ENCODE measurements at places on chromosomes 16 and 17.
A peak's percentile ranks its signal among the peaks of the same experiment; 100 is the strongest.

DNA sequence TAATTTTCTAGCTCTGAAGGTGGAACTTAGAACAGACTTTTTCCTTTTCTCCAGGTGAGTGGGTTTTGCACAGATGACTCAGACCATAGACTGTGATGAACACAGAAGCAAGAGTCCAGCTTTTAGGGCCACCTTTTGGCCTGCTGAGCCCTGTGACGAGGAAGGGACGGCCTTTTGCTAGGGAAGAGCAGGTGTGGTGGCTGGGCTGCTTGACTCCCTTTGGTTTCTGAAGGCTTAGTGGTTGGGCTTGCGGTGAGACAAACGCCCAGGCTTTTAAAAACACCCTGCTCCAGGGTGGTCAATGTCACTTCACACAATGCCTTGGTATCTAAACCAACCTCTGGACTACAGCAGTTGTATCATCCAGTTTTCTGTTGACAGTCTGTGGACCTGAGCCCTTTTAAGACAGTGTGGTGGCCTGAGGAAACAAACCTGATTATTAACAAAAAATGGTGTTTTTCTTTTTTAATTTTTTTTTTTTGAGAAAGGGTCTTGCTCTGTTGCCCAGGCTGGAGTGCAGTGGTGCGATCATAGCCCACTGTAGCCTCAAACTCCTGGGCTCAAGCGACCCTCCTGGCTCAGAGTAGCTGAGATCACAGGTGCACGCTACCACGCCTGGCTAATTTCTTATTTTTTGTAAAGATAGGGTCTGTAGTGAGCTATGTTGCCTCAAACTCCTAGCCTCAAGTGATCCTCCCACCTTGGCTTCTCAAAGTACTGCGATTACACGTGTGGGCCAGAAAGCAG is 134.0 kb downstream of the SNX29 start:
- DNase-seq = no peak

GRCh38 chr17:30933966-30934365 is 12.2 kb downstream of the ADAP2 start:
- DNase-seq = no peak

DNA sequence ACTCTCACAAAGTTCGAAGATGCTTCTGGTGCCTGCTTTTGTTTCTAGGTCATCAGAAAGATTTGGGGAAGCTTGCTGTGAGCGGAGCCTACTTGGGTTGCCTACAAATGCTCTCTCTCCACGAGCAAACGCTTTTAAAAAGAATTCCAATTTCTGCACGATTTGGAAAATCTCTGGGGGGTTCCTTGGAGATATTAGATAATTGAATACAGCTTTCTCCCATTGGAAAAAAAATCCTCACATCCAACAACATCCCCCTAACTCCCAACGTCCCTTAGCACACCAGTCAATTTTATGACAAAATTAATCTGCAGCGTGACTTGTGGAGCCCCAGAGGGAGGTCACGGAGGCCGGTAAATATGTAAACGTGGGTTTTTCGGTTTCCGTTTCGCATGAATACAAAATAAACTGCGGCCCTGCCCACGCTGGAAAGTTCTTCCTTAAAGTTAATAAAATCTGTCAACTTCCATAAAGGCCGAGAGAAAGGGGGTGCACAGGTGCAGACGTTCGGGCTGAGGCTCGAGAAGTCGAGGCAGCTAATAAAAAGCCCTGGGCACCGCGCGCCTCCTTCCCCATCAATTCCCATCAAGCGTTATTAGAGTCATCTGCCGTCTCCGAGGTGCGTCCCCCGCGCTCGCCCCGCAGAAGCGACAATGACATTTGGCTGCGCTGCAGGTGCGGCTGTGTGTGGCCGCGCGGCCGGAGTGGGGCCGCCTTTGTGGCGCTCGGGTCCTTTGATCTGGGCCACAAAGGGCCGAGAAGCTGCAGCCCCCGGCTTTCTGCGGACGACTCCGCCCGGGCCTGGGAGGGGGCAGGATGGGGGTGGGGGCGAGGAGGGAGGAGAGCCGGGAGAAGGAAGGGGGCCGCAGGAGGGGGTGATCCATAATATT is 37.6 kb downstream of the SALL1 start:
- DNase-seq = no peak

DNA sequence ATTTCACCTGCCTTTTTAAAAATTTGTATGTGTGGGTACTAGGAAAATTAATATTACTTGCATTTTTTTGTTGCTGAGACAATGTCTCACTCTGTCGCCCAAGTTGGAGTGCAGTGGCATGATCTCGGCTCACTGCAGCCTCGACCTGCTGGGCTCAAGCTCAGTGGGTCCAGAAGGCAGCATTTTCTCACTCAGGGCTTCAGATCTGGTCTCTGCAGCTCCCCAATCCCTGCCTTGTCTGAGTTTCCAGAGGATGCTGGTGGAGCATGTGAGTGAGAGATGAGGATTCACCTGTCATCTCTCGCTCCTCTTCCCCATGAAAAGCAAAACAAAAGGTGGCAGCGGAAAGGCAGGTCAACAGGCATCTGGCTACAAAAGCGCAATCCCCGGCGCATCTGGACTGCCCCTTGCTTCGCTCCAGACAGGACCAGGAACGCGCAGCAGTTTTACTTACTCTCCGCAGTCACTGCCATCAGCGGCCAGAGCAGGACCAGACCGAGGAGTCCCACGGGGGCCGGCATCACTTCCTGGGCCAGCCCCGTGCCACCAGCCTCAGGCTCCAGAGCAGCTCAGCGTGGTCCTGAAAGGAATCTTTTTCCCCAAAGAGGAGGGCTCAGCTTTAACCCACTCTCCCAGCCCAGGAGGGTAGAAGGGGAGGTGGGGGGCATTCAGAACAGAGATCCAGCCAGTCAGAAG is 59.9 kb downstream of the LITAF start:
- DNase-seq = no peak

DNA sequence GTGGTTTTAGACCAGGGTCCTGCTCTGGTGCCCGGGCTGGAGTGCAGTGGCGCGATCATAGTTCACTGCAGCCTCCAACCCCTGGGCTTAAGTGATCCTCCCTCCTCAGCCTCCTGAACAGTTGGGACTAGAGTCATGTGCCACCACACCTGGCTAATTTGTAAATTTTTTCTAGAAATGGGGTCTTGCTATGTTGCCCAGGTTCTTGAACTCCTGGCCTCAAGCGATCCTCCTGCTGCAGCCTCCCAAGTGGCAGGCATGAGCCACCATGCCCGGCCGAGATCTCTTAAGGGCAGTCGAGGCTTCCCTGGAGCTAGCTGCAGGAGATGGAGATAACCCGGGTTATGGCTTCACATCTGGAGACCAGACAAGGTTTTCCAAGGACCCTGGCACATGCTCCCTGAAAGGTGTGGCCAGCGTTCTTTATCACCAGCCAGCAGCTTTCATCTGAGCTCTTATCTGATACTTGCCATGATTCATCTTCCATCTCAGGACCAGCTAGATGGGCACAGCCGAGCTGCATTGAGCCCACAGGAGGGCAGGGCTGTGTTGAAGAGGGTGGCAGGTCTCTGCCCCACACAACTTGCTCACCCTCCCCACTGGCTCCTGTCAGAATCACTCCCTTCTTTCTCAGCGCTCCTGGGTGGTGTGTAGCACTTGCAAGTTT is 28.6 kb downstream of the SCNN1B start:
- no peak for DNase-seq

DNA sequence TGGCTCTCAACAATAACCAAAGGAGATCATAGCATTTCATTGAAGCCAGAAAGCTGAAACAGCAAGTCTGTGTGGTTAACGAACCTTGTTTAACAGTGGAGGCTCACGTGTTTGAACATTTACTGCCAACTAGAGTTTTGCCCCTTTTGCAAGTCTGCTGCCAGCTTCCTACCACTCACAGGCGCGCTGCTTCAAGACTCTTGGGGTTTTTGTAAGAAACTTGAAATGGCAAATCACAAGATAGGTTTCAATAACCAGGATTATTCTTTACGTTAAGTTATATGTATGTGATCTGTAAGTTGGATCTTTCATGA is 1.2 kb downstream of the SNTB2 start:
- DNase-seq = no peak

DNA sequence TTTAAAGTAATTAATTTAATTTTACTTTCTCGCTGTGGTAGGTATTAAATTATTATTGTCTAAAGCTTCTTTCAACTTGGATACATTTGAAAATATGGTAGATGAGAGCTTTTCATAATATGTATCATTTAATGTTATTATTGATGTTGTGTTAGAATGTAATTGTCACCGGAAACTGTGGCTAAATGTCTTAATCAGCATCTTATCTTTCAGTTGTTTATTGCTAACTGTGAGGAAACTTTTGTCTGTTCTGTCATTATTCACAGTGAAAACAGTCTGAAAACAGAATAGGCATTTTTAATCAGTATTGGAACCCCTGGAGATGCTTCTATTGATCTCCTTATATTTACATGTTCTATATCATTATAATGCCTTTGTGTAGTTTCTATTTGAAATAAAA is 120.7 kb downstream of the STXBP4 start:
- no peak for DNase-seq

- DNase-seq = peak; percentile 73
Measured at GRCh38 chr16:24609740-24610415, 70.5 kb downstream of the RBBP6 start.

DNA sequence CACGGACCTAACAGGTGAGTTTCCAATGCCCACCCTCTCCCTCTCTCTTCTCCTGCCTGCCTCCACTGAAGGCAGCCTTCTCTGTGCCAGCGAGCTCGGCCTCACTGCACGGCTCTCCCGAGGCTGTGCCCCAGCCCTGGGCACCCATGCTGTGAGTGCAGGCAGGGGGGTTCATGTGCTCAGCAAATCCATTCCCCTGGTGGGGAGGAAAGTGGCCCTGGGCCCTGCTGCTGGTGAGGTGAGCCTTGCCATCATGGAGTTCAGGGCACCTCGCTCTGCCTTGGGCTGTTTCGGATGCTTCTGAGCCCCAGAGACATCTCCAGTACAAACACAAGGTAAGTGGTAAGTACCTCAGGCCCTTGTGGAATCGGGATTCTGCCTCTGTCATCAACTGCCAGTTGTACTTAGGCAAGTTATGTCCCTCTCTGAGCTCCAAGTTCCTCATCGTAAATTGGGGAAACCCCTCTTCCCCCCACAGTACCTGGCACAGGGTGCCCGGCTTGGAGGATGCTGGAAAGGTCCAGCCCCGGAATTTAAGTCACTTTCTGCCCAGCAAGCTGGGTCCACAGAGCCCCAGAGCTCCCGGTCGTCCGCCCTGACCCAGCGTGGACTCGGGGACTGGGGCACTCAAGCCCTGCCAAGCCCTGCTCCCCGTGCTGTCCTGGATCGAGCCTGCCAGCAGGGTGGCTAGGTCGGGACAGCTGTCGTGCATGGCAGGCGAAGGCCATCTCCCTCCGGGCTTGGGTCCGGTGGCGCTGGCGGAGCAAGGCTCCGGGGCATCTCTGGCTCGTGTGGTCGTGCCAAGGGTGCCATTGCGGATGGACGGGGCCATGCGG is 684 bp upstream of the NUDT16L1 start:
- no peak for DNase-seq

DNA sequence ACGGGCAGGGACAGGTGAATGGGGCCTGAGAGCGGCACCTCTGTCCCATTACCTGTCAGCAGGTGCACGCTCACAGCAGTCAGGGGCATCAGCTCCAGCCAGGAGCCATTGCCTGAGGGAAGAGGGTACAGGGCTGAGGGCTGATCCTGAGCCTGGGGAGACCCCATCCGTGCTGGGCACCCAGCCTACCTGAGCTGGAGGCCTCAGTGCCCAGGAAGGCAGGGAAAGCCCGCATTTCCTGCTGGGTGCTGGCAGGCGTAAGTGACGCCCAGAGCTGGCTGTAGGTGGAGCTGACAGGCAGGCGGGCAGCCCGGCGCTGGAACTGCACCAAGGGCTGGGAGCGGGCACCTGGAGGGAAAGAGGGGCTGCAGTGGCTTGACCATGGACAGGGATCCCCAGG is 7.4 kb downstream of the FAM171A2 start:
- DNase-seq = no peak

DNA sequence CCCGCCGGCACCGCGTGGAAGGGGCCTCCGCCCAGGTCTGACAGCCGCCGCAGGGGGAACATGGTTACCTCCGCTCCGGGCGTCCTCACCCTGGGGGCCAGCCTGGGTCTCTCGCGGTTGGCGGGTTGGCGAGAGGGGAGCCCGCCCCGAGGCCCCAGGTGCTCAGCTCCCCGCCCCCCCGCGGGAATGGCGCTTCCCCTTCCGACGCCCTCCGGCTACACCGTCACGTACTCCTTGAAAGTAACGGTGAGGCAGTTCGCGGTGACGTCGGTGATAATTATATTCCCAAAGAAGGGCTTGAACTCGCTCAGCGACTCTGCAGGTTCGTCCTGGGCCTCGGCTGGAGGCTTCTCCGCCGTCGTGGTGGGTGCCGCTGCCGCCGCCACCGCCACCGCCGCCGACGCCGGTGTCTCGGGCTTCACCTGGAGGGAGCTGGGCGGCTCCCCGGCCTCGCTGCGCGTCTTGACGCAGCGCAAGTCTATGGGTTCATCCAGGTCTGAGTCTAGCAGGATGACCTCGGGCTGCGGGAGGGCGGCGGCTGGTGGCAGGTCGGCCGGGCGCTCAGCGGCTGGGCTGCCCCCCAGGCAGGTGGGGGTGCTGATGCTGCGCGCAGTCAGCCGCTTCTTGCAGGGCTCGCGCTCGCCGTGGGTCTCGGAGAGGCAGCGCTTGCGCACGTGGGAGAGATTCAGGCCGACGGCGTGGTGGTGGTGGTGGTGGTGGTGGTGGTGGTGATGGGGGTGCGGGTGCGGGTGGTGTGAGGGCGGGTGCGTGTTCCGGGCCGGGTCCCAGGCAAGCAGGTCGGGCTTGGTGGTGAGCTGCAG is 5.3 kb downstream of the CBX4 start:
- no peak for DNase-seq

- DNase-seq = no peak
Measured at GRCh38 chr17:28178800-28179199, 136.3 kb downstream of the NLK start.

DNA sequence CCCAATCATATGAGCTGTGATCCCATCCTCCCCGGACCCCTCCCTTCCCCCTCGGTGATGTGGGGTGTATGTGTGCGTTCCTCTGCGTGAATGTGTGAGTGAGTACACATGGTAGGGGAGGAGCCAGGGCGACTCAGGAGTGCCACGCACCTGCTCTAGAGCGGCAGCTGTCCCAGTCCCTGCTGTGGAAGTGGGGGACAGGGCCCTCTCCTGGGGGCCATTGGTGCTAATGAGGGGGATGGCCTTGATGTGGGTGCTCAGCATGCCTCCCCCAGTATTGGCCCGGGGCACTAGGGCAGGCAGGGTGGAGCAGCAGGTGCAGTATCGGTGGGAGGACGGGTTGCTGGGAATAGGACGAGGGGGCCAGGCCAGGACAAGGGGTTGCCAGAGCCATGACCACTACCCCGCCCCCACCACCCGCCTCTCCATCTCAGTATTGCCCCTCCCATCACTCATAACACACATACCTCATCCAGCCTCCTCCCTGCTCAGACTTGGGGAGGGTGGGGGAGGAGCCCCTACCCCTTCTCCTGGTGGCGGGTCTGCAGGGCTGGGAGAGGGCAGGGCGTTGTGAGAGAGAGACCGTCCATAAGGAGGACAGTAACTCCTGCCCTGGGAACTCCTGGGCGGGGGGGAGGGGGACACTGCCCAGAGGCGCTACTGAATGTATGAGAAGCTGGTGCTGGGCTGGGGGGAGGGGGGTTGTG is 8.5 kb downstream of the NR1D1 start:
- DNase-seq = no peak

- no peak for DNase-seq
Measured at GRCh38 chr16:83365166-83365565, 442.6 kb upstream of the HSBP1 start.

Measured in NCI-H2107 (cell line).